ENCODE measurements at places on chromosomes 2 and 18.

DNA sequence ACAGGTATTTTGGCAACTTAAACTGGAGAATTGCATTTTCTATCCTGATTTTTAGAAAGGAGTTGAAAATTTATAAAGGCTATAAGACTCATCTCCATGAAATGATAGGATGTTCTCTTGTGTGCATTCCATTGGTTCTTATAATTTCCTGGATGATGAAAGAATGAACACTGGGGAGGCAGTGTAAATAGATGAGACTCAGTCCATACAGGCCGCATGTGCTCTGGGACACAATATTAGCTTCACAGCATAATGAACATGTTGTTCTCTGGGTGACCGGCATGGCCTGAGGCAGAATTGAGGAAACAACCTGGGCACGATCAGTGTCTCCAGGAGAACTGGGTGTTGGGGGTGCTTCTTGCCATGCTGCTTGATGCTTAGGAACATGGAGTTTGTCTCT is 38.8 kb downstream of the AOX1 start:
- no peak for DNase-seq

GRCh38 chr2:220775856-220776488 is 796.1 kb downstream of the EPHA4 start:
- no peak for DNase-seq

DNA sequence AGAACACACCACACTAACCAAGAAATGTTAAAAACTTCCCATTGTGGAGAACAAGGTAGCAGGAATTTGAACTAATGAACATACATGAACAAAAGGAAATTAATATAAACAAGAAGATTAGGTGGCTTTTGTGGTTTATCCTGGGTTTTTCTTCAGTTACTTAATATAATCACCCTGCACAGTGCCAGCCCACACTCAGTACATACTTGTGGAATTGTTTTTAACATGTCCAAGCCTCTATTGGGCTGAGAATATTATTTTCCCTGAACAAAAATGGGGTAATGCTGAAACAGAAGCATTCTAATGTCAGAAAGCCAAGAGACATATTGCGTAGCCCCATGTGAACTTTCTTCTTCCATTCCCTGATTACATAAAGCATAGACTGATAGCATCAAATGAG is 202.8 kb downstream of the DNER start:
- no peak for DNase-seq

- DNase-seq: no peak
Observed at GRCh38 chr2:146985753-146986152, 859.1 kb upstream of the ACVR2A start.

- no peak for DNase-seq
Observed at GRCh38 chr2:43569921-43570320, 25.9 kb downstream of the THADA start.

- no peak for DNase-seq
Observed at GRCh38 chr2:97698530-97698929, 14.8 kb upstream of the ZAP70 start.

DNA sequence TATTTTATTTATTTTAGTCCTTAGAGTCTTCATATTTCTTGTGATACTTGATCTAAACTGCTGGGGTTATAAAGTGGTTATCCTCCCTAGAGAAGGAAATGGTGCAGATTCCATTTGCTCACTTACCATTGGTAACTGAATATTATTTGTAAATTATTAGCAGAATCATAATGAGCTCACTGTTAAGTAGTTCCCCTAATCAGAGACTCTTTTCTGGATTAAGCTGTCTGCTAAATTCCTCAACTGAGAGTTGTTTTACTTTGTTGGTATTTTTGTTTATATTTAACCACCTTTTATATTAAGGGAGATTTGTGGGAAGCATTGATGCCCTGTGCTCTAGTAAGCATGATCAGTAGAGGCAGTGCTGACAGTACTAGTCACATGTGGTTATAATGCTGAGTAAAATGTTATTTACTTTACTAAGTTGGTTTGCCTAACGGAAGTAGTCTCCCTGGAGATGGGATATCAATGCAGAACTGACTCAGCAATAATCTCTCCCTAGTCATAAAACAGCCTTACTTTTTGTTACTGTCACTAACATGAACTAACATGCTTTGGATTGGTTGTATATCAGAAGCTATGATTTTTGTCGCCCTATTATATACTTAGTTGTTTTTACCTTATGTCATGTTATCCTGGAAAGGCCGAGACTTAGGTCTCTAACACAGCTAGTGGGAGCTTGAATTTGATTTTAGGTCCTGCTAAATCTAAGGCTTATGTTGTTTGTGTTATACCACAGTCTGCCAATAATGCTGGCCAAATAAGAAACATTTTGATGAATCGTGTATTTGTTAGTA is 166.7 kb downstream of the MCFD2 start:
- DNase-seq: no peak

DNA sequence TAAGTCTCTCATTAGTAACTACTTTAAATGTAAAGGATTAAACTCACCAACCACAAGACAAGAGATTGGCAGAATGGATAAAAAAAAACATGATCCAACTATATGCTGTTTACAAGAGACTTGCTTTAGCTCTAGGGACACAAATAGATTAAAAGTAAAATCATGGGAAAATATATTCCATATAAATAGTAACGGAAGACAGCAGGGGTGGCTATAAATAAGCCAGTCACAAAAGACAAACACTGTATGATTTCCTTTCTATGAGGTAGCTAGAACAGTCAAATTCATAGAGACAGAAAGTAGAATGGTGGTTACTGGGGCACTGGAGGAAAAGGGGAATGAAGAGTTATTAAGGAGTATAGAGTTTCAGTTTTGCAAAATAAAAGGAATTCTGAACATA is 145.2 kb downstream of the THADA start:
- DNase-seq: no peak

- no peak for DNase-seq
Observed at GRCh38 chr2:24490181-24490689, 819 bp upstream of the NCOA1 start.

DNA sequence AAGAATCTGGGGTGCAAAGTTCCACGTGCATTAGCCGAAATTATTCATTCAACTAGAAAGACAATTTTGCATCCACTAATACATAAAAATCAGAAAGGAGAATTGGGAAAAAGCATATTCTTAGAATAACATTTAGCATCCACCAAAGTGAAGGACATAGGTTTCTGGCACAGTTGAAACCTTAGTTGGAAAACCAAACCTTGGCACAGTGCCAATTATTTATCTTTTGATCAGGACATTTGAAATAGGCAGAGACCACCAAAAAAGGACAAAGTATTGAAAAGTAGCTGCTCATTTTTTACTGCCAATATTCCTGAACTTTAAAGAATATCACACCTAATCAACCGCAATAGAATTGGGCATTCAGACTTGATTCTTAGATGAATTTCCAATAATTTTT is 25.5 kb upstream of the NFU1 start:
- no peak for DNase-seq

DNA sequence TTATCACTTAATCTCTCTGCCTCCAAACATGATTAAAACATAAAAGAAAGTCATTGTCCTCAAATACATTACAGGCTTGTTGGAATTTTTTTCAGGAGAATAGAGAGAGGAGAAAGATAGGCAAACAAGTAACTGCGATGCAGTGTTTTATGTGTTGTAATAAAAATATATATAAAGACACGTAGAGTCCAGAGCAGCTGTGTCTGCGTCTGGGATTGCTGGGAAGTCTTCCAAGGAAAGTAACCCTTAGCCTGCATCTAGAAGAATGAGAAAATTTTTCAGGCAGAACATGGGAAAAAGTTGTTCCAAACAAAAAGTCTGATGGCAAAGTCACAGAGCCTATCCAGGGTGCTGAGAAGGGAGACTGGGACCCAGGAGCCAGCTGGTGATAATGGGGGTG is 91.8 kb upstream of the ST6GAL2 start:
- no peak for DNase-seq

DNA sequence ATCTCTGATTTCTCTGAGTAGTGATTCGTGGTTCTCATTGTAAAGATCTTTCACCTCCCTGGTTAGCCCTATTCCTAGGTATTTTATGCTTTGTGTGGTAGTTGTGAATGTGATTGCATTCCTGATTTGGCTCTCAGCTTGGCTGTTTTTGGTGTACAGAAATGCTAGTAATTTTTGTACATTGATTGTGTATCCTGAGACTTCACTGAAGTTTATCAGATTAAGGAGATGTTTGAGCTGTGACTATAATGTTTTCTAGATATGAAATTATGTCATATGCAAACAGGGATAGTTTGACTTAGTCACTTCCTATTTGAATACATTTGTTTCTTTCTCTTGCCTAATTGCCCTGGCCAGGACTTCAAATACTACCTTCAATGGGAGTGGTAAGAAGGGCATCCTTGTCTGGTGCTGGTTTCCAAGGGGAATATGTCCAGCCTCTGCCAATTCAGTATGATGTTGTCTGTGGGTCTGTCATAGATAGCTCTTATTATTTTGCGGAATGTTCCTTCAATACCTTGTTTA is 251.9 kb upstream of the ZNF804A start:
- DNase-seq: no peak

DNA sequence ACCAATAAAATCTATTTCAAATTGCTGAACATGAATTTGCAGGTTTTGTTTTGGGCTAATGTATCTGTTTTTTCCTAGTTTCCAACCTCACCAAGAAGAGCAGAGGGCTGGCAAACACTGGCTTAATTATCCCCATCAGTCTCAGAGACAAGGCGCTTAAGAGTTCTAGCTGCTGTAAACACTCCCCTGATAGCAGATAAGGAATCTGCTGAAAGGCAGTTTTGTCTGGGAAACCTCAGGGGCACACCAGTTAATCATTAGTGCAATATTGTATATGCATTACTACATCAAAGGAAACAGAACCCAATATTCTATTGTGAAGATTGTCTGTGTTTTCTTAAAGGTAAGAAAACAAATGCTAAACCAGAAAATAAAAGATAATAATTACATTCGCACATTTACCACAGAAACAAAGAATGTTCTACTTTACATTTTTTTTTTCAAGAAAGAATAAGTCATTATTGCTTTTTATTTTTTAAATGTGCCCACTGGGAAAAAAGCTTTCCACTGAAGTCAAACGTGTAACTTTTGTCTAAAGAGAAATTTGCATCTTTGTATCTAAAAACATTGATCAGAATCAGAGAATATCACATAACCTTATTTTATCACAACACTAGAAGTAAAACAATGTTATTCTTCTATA is 179.1 kb downstream of the ERBB4 start:
- no peak for DNase-seq

DNA sequence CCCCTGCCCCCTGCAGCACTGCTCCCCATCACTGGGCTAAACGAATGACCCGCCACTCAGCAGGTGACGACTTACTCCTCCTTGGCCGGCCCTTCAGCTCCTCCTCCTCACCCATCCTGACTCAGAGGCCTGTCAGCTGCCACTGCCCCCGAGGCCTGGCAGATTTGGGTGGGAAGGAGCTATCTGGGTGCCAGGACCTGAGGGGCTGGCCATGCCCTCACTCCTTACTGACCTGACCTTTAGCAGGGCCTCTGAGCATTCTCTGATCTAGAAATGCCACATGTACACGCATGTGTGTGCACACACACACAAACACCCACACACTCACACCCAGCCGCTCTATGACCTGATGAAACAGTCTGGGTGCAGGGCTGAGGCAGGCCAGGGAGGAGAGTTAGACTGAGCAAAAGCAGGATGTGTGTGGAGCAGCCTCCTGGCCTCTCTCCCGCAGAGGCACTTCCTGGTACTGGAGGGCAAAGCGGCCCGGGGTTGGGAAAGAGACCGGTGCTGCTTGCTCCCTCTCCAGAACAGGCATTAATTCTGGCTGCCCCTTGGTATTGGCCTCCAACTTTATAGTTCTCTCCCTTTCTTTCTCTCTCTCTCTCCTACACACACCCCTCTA is 68.0 kb downstream of the ZFP36L2 start:
- no peak for DNase-seq
